SK-N-DZ (cell line): ENCODE measurements at places on chromosomes 7 and 10.
A peak's percentile ranks its signal among the peaks of the same experiment; 100 is the strongest.

DNA sequence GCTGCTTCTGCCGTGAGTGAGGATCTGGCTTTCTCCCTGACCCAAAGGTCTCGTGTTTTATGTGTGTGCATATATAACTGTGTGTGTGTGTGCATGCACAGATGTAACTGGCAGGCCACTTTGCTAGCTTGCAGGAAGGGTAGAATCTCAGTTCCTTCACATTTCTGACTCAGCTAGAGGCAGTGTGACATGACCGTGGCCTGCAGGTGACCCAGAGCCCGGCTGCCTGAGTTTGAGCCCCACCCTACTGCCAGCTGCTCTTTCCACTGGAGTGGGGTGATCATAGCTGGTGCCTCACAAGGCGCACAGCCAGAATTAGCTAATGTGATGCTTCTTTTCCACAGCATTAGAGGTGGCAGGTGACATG is 9.3 kb upstream of the MYL7 start:
- DNase-seq: no peak

DNA sequence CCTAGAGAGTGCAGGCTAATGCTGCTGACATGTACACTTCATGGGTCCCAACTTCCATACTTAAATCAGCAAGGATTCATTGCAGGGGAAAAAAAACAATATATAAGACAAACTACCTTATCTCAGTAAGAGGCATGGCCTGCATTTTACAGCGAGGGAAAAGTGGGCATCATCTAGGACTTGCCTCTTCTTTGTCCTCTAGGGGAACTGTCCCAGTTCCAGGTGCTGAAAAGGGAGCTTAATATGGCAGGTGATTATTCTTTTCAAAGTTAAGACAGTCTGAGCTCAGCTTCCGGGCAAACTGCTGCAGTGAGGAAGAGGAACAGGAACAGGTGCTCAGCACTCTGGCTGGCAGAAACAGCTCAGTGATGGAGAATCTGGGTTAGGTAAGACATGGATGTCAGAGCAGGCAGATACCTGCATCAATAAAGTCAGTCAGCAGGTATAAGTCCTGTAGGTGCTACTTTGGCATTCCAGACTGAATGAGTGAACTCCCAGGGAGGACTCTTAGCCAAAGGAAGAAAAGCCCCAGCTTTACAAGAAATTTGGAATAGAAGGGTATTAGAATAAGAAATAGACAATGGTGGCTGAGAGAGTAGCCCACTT is 147.2 kb downstream of the TMEM178B start:
- no peak for DNase-seq

- DNase-seq: peak; percentile 59
These were observed 4.3 kb upstream of the MARVELD1 start for GRCh38 chr10:97708976-97709946.

DNA sequence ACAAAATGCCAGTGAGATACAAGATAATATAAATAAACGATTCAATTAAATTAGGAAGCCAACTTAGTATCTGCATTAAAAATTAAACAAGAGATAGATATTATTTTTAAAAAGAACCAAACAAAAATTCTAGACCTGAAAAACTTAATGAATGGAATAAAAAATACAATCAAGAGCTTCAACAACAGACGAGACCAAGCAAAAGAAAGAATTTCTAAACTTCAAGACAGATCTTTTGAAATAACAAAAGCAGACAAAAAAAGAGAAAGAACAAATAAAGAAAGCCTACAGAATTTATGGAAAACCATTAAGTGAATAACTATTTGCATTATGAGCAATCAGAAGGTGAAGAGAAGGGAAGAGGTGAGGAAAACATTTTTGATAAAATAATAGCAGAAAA is 555.2 kb downstream of the GRID1 start:
- no peak for DNase-seq

DNA sequence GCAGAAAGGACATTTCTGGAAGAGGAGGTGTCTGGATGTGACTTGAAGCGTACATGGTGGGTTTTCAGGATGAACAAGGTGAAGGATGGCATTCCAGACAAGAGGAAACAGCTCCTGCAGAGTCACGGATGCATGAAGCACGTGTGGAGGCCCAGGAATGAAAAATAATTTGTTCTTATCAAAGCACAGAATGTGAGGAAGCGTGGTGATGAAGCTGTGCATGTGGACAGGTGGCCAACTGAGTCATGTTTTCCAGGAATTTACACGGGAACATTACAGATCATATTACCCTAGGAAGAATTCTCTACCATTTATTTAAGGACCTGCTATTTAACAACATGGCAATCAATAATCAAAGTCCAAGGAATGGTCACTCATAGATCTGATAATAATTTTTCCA is 413.2 kb upstream of the KLF6 start:
- no peak for DNase-seq

DNA sequence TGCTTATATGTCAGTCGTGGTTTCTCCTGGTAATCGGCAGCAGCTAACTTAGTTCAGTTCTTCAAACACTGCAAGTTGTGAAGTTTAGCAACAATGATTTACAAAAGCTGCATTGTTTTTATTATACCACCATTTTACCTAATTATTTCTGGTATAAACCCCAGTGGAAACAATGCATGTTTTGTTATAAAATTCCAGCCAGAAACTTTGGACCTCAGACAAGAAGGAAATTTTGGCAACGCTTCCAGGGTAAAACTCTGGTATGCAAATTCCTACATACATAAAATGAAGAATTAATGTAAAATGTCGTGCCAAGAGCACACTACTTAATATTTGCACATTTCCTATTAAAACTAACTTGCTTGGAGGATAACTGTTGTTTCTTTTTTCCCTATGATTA is 277.4 kb upstream of the LYZL1 start:
- no peak for DNase-seq

DNA sequence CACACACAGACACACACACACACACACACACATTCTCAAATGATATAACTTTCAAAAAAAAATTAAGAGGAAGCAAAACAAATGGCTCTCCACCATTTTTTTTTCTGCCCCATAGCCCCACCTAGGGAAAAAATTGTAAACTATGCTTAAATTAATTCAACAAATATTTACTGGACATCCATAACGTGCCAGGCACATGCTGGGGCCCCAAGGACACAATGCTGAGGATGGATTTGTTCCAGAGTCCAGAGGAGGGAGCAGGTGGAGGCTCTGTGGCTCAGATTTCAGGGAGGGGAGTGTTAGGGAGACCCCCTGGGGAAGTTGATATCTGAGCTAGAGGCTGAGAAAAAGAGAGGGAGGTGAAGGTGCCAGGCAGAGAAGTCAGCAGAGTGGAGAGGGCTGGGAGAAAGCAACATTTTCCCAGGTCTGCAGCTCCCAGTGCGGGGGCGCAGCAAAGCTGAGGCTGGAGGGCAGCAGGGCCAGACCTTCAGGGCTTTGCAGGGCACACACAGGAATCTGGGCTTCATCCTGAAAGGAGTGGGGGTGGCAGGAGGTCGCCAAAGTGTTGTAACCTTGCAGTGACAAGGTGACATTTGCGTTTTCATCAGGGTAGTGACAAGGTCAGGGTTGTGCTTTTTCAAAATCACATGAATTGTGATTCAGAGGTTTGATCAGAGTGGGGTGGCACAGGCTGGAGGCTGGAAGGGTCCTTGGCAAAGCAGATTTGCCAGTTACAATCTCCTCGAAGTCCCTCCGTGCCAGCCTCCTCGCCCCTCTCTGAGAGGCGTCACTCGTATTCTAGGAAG is 261.6 kb downstream of the WDR11 start:
- no peak for DNase-seq
